ENCODE measurements at places on chromosomes 7 and 10. TPM values are rescaled to one million over a fixed set of nuclear protein-coding genes. Genes with fewer than 3 reads are reported as not detected.
A peak's percentile ranks its signal among the peaks of the same experiment; 100 is the strongest.

DNA sequence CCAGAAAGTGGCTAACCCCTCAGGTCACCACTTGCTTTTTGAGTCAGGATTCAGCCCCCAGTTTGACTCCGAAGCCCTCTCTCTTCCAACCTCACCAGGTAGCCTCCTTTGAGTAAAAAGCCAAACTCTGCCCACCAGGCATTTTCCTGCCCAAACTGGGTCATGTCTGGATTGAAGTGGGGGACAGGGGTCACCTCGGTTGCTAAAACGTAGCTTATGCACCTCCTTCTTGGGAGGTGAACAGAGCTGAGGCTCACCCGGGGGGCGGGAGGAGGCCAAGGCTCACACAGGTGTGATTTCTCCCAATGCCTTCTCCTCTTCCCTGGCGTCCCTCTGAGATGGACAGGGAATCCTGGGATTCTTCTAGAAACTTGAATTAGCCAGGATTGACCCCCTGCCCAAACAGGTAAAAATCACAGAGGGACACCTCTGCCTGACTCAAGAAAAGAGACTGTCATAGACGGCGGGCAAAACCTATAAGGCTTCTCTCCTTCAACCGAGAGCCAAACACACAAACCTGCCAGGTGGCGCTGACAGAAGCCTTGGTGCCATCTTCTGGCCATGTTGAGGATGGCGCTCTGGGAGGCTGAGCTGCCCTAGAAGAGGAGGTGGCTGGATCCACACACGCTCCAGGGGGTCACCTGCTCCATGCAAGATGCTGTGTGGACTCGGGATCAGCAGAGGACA, 51.6 kb downstream of the PRLHR start:
- DNase-seq = peak; percentile 50

DNA sequence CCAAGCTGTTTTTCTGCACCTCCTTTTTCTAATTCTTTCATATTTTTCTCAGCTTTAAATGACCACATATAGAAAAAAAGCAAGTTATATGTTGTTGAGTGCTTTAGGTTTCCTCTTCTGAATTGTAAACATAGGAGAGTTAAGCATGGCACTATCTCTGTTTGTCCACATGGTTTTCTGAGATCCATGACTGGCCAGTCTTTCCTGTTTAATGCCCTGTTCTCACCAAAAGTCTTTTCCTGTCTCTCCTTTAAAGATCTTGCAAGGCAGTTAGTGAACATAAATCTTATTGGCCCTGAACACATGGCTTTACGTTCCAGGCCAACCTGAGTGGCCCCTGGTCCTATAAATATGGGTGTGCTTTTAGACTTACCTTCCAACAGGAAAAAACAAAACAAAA, 19.4 kb downstream of the TRPV5 start:
- no peak for DNase-seq

The IFIT2 gene
- 9.5 TPM for total RNA-seq

- DNase-seq = peak; percentile 43
These were observed 68.1 kb downstream of the DGKB start for GRCh38 chr7:14834456-14834855.

DNA sequence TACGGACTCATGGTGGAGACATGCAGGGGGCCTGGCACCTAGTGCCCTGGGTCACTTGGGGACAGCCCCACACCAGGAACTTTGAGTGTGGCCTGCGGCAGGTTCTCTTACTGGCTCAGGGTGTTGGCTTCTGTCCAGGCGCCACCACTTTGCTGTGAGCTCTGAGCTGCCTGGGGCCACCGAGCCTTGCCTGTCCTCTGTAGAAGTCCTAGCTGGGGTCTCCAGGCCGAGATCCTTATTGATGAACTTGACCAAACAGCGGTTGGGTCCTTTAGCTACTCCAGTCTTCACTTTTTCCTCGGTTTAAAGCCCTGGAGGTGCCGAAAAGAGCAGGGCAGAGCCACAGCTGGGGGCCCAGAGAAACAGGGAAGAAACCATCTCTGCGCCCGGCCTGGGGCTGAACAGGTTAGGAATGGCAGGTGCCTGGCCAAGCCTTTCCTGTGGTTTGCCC, 41.3 kb downstream of the ZNF467 start:
- DNase-seq = no peak

The RAPGEF5 gene
- 83.7 TPM for total RNA-seq

- no peak for DNase-seq
These were observed 341 bp downstream of the GOT1 start for GRCh38 chr10:99430116-99430450.

GRCh38 chr10:114347791-114348190, 56.5 kb downstream of the AFAP1L2 start:
- DNase-seq = no peak

Measured in tongue (tissue), 3 donors.